ENCODE measurements at places on chromosomes 16 and 17.

DNA sequence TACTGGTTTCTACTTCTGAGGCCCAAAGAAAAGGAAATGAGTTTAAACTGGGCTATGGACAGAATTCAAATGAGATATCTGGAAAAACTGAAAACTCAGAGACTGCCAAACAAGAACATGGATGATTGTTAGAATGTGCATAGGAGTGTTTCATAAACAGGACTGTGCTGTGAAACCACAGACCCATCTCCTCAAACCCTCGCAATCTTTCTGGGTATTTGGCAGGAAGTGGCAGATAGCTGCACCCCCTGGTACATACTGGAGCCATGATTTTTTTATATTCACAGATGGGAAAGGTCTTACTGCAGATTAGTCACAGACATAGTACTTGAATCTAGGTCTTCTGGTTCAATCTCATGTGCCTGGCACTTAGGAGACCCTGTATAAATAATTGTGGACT is 145.0 kb downstream of the CCDC182 start:
- peak; percentile 77 for DNase-seq

DNA sequence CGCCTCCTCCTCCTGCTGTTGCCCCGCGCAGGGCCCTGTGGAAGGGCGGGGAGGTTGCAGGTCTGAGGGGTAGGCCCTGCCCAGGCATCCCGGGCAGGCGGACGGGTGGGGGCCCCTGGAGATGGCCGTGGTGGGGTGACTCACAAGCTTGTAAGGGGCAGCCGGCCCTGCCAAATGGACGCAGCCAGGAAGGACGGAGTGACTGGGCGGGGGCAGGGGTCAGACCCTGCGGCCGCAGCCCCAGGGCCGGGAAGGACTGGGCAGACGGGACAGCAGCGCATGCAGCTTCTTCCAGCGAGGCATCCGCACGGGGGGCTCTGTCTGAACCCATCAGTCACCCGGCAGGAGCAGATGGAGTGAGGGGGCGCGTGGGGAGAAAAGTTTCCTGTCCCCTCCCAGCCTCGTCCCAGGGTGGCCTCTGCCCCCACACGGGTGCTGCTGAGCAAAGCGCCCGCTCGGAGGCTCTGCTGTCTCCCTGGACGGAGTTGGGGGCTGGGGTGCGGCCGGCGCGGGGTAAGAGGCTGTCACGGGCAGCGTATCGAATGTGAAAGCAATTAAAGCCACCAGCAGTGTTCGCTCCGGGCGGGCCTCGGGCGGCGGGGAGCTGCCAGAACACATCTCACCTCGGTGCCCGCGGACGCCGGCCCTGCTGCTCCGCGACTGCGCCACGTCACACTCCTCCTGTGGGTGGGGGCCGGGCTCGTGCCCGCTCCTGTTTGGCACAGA is 5.4 kb upstream of the PRR35 start:
- DNase-seq = no peak

- DNase-seq = no peak
Observed at GRCh38 chr16:75273054-75273925, 21.9 kb upstream of the BCAR1 start.

GRCh38 chr17:68470961-68471360 is 13.7 kb upstream of the WIPI1 start:
- no peak for DNase-seq

DNA sequence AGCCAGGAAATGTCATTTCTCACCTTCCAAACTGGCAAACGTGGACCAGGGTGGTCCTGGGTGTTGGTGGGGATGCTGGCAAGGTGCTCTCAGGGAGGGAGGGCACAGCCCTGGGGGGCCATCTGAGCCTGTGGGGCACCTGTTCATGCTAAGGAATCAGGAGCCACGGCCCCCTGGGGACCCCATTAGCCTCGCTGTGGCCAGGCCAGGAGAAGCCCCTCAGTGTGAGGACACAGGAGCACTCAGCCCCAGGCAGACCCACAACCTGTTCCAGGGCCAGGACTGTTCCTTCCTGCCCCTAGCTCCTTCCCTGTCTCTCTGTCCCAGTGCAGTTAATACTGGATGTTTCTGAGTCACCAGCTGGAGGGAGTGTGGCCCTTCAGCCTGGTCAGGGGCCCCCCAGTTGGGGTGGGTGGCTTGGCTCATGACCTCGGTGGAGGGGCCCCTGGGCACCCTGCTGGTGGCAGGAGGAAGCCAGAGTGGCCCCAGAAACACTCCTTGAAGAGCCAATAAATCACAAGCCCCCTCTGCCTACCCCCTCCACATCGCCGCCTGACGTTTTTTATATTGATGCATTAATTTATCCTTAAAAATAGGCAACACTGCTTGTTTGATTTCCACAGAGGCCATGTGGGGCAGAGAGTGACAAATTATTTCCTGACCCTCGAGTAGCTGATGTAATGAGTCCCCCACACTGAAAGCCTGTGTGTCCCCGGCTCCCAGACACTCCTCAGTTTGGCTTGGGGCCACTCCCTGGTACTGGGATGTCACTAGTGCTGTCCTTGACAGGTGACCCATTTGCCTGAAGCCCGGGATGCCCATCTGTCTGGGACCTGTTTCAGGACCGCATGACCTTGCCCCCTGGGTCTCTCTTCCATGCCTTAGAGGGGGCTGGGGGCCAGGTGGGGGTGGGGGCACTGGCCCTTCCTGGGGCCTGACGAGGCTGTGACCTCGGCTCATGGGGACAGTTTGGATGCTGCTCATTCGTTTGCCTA is 22.3 kb downstream of the ACTG1 start:
- no peak for DNase-seq

DNA sequence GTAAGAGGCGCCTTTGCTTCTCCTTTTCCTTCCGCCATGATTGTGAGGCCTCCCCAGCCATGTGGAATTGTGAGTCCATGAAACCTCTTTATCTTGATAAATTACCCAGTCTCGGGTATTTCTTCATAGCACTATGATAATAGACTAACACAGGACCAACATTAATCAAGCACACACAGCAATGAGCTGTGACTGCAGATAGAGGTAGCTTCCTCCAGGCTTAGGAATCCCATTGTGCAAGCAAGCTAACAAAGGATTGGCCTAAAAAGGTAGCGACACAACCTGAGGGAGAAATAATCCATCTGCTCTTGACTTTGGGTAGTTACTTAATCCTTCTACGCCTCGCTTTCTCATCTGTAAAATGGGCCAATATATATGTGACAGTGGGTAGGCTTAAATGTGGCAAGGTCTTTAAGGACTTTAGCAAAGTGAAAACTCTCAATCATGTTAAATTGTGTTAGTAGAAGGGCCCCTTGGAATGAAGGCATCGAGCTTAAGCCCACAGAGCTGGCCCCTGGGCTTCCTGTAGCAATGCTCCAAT is 393.6 kb downstream of the SOX9 start:
- no peak for DNase-seq

DNA sequence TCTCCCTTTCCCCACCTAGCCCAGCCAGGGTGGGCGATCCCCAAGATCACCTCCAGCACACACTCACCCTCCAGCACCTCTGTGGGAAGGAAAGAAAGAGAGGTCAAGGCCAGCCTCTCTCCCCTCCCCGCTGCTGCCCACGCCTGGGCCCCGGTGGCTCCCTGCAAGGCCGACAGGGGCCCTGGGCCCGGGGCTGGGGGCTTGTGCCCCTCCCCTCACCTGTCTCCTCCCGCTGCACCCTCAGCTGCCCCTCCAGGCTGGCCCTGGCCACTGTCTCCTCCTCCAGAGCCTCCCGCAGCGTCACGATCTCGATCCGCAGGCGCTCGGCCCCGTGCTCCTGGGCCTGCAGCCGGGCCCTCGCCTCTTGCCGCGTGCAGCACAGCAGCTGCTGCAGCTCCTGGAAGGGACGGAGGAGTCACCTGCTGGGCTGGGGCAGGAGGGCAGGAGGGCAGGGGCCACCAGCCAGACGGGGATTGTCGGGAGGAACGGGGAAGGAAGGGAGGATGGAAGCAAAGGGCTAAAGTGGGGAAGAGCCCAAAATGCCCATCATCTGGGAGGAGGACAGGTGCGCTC is 19.2 kb downstream of the RABEP2 start:
- DNase-seq = no peak

Measured in CD4-positive, alpha-beta T cell treated with Interferon alpha-2 for 1 hour (primary cell).